ENCODE measurements at places on chromosomes 1 and 21.

- DNase-seq, result no peak
Observed at GRCh38 chr1:7222695-7223015, 437.4 kb downstream of the CAMTA1 start.

DNA sequence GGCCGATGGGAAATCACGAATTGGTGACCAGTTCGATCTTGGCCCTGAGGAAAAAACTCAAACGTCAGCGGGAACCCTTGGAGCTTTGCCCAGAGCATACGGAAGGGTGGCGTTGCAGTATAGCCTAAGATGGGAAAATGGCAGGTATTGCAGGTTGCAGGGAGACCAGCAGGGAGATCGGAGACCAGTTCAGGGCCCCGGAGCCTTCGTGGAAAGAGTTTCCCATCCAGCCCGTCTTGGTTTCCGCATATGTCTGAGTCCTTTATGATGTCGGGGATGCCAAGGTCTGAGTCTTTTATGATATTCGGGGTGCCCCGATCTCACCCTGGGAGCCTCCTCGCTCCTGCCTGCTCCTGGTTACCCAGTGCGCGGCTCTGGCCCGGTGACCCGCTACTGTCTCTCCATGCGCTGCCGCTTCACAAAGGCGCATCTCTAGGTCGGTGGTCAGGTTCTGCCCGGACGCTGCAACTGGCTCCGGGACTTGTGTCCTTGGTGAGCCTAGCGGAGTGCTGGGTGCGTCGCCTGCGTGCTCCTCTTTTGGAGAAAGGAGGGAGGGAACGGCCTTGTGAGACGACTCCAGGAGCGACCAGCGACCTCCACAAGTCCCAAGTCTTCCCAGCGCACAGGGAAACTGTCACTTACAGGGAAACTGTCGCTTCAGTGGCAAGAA is 94.2 kb downstream of the PRKAB2 start:
- DNase-seq, result no peak

DNA sequence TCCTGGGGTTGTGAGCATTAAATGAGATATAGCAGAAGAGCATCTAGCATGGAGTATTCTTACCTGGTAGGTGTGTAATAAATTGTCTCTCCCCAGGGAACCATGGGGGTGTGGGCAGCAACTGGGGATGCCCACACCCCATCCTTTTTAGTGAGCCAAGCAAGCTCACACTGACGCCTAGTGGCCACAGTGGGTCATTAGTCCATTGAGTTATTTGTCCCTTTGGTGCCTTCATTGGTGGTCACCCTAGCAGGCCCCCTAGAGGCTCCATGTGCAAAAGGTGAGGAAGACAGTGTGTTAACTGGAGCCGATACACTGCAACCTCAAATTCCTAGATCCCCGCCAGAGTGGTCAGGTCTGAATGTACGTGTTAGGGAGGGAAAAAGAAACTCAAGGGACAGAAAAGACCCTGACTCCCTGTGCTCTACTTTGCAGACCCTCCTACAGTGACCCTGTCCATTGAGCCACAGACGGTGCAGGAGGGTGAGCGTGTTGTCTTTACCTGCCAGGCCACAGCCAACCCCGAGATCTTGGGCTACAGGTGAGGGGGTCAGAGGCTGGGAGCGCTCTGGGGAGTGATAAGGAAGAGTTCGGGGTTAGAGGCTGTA is 93.3 kb upstream of the CD1D start:
- peak; percentile 46 for DNase-seq

- no peak for DNase-seq
Observed at GRCh38 chr1:90391126-90391525, 326.0 kb downstream of the BARHL2 start.

GRCh38 chr21:35927262-35927661 is 133.1 kb downstream of the SETD4 start:
- no peak for DNase-seq

DNA sequence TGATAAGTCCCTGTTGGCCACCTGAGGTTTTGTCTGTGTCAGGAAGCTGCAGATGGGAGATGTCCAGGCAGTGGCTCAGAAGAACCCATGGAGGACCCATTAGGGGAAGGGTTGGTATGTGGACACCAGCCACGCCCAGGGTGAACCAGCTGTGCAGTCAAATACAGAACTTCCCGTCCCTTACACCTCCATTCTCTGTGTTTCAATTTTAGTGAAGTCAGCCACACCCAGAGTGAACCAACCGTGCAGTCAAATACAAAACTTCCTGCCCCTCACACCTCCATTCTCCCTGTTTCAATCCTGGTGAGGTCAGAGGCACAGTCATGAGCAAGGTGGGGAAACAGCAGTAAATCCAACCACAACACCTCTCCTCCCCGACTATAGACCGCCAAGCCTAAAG is 27.4 kb downstream of the BACE2 start:
- DNase-seq, result no peak

- DNase-seq, result peak; percentile 43
Observed at GRCh38 chr1:25037174-25038074, 107.3 kb upstream of the RUNX3 start.

GRCh38 chr1:244370060-244370637 is 81.6 kb downstream of the ADSS2 start:
- no peak for DNase-seq

GRCh38 chr1:229097356-229097755 is 173.6 kb upstream of the RAB4A start:
- DNase-seq, result no peak

GRCh38 chr1:84254703-84255238 is 46.7 kb upstream of the SAMD13 start:
- no peak for DNase-seq

- DNase-seq, result no peak
Observed at GRCh38 chr1:86764523-86764922, 60.1 kb downstream of the SH3GLB1 start.

Data from Right ventricle myocardium superior (tissue), 1 donor.